ENCODE measurements at places on chromosomes 6 and 20.

DNA sequence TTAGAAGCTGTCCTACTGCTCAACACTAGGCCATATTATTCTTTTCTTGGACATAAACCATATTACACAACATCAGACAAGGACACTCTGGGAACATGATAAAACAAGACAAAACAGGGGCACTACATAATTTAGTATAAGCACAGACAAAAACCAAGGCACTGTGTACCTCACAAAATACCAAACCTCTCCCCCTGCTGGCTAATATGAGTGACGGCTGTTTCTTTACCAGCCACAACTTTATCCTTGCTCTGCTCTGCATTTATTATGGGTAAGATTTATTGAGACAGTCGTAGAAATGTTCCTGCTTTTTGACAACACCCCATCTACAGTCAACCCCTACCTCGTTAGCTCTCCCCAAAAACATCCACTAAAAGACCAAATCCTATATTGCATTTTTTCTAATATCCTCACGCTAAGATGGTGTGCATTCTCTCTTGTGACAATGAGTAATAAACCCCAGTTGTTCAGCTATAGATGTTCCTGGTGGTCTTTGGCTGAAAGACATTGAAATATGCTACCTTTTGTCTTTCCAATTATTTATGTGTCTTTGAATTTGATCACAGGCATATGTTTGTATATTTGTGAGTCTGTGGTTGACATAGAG is 23.8 kb upstream of the POLR1H start:
- DNase-seq: peak; percentile 2

GRCh38 chr6:34384321-34385153 is 7.9 kb downstream of the NUDT3 start:
- DNase-seq: no peak

GRCh38 chr6:110662490-110663211 is 152.6 kb downstream of the CDK19 start:
- no peak for DNase-seq

DNA sequence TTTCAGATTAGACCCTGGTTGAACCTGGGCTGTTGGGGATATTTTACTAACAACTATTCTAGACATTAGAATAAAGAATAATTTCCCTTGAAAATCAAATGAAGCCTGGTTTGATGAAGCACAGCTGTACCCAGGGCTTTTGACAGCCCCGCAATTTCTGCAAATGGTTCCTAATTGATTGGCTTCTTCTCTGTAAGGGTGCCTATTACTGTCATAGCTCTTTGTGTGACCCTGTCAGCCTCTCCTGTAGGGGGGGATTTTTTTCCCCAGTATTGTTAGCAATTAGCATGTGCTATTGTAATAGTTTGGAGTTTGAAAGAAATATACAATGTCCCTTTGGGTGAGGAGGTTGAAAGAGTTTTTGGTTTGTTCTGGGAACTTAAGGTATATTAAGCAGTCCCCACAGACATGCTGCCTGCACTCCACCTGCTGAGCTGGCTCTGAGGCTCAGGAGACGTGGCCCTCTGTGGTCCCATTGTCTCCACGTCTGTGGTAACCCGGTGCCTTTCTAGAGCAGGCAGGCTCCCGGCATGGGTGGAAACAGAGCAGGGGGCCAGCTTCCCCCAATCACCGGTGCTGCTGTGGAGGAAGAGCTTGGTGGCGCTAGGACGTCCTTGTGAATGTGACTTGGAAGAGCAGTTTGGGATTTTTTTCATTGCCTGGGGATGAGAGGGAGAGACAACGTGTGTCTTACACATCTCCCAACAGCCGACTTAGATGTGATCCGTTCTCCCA is 47.3 kb upstream of the CLDN20 start:
- DNase-seq: no peak

- no peak for DNase-seq
Observed at GRCh38 chr6:38750968-38751615, 36.0 kb downstream of the DNAH8 start.

- DNase-seq: peak; percentile 82
Observed at GRCh38 chr6:21587179-21587960, 6.2 kb upstream of the SOX4 start.

GRCh38 chr6:161079566-161080262 is 88.1 kb downstream of the MAP3K4 start:
- DNase-seq: no peak

DNA sequence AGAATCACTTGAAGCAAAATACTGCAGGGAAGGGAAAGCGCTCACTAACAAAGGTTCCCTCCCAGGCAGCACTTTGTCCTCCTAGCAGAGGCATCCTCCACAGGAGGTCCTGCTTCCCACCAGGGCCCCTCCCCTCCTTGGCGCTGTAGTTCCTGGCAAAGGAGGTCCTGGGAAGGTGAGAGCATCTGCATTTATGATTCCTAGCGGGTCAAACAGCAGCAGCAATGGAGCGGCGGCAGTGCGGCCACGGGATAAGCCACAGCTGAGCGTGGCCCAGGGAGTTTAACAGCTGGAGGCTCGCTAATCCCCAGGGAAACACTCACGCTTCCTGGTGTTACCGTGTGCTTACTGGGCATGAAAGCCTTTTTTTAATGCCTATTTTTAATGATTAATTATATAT is 185.8 kb downstream of the TTLL2 start:
- DNase-seq: no peak

- no peak for DNase-seq
Observed at GRCh38 chr6:16884526-16884925, 123.3 kb upstream of the ATXN1 start.

- DNase-seq: peak; percentile 42
Observed at GRCh38 chr20:57498425-57499400, 26.2 kb downstream of the CTCFL start.

- no peak for DNase-seq
Observed at GRCh38 chr20:63850689-63851547, 10.4 kb upstream of the ABHD16B start.

GRCh38 chr6:158763434-158764182 is 55.6 kb downstream of the EZR start:
- no peak for DNase-seq

DNA sequence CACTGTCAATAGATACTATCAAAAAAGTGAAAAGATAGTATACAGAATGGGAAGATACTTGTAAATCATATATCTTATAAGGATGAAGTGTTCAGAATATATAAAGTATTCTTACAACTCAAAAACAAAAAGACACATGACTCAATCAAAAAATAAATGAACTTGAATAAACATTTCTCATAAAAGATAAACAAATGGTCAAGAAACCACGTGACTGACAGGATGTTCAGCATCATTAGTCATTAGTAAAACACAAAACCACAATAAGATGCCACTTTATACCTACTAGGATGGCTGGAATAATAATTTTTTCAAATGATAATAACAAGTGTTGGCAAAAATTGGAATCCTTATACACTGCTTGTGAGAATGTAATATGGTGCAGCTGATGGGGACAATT is 729.1 kb upstream of the HS3ST5 start:
- DNase-seq: no peak

DNA sequence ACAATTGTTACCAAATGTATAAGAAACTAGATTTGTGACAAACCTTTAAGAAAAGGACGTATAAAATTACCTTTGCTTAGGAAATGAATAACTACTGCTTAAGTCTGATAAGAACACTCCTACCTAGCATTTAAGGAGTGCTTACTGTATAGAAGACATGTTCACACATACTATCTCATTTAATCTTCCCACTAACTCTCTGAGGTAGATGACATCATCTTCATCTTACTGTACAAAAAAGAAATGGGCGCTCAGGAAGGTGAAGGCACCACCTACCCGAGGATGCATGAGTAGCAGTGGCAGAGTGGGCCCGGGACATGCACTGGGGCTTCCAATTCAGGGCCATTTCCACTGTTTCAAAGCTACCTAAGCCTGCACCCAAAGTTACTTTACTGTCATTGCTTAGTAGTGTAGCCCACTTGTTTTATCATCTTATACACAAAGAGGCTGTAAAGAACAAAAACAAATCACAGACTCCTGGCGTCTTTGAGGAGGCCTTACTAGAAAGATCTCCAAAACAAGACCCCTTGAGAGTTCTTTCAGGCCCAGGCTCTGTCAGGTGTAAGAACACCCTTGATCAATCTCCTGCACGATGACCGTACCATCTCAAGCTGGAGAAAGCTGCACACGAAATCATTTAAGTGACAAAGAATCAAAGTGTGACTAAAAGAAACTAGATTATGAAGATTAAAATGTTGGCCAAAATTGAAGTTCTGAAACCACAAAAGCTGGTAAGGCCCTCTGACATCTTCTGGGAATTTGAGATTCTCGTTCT is 128.0 kb downstream of the INSM1 start:
- DNase-seq: no peak

DNA sequence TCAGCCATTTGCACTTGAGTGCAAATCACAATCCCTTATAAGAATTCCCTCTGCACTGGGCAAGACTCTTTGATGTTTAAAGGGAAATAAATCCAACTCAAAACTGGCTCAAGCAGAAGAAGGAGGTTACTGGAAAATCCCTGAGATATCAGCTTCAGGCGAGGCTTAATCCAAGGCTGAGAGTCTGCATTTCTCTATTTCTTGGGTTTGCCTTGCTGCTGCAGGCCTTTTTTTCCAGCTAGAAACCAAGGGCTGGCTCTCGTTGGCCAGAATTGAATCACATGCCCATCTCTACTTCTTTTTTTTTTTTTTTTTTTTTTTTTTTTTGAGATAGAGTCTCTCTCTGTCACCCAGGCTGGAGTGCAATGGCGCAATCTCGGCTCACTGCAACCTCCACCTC is 11.7 kb downstream of the HCK start:
- no peak for DNase-seq

DNA sequence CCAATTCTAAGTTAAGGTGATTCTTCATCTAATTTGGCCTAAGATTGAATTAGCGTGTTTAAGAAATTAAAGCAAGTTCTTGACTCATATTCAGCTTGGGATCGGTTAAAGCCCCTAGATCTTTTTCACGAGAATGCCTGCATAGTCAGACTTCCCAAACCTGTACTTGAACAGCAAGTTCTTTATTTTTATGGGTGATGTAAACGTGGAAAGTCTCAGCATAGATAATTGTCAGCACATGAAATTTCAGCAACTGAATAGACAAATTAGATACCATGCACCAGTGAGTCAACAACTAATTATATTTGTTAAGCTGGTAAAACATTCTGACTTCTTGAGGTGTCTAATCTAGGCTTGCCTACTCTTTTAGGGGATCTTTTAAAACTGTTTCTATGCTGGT is 183.1 kb upstream of the TNFAIP3 start:
- no peak for DNase-seq

DNA sequence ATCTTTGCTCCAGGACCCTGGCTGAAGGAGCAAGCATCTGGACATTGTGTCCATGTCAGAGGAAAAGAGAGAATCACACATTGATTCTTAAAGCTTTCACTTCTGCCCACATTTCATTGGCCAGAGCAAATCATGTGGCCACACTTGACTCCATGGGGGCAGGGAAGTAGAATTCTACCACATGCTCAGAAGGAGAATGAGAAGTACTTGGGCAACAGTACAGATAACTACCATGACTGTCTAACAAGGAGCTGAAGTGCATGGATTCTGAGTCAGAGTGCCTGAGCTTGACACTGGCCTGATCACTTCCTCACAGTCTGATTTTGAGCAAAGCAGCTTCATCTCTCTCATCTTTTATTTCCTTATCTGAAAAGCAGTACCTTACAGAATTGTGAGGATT is 38.6 kb downstream of the GHRH start:
- DNase-seq: no peak

Data from NCI-H510A treated with DMSO at 0.1 percent for 48 hours (cell line).